Tongue (tissue), 3 donors: ENCODE measurements at places on chromosomes 12 and 14. TPM values are rescaled to one million over a fixed set of nuclear protein-coding genes. Genes with fewer than 3 reads are reported as not detected.
A peak's percentile ranks its signal among the peaks of the same experiment; 100 is the strongest.

- peak; percentile 40 for DNase-seq
These were observed 357.3 kb upstream of the MIS18BP1 start for GRCh38 chr14:45610318-45610717.

- no peak for DNase-seq
These were observed 967.7 kb downstream of the NRXN3 start for GRCh38 chr14:79137836-79138235.

- no peak for DNase-seq
These were observed 27.0 kb downstream of the LRTM2 start for GRCh38 chr12:1847411-1847810.

GRCh38 chr12:94187361-94187760 is 39.0 kb downstream of the PLXNC1 start:
- peak; percentile 23 for DNase-seq

DNA sequence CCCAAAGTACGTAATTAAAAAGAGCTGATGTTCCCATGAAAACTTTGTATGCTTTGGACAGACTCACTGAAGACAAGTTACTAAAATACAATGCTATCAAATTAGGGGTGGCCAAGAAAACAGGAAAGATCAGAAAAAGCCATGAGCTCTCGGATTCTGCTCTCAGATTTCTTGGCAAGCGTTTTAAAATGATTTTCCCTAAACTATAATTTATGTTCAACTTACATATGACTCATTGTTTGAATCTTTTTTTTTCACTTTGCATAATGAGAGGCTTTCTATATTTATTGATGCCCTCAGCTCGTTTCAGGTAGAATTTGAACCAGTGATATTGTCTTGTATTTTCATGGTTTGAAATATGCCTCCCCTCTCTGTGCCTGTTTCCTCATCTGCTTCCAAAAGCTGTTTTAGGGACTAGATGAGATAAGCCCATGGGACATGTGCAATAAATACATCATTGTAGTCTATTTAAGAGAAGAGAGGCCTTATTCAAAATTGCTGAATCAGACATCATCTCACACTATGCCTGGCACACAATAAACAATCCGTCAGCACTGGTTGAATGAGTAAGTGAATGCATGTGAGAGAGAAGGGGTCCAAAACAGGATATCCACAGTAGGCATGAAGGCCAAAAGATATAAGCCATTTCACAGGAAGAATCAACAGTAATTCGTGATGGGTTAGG is 4.7 kb upstream of the IPO8 start:
- peak; percentile 23 for DNase-seq

DIABLO gene
- 55.3 TPM for total RNA-seq

PGF gene
- 8.6 TPM for total RNA-seq
